ENCODE measurements at places on chromosomes 5 and 9.

GRCh38 chr5:129977810-129978209 lies 73.5 kb downstream of the CHSY3 start:
- no peak for DNase-seq

DNA sequence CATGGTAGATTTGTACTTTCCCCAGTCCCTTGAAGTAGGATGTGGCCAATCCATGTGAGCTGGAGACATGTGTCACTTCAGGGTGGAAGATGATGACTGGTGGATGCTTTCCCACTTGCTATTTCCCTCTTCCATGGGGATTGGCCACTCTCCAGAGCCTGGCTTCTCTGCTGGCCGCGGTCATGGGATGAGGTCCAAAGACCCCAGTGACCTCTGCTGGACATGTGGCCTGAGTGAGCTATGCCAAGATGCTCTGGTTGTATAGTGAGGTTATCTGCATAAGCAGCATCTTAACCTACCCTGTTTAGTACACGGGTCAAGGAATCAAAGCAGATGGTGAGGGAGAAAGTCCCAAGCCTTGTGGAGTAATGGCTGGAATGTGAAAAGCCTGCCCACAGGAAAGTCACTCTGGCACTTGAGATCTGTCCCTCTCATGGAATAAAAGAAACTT lies 47.1 kb downstream of the SH3PXD2B start:
- DNase-seq = peak; percentile 60

GRCh38 chr9:127523312-127523851 lies 72.1 kb downstream of the LRSAM1 start:
- peak; percentile 59 for DNase-seq

GRCh38 chr5:129591508-129592160 lies 131.5 kb downstream of the ADAMTS19 start:
- DNase-seq = no peak

DNA sequence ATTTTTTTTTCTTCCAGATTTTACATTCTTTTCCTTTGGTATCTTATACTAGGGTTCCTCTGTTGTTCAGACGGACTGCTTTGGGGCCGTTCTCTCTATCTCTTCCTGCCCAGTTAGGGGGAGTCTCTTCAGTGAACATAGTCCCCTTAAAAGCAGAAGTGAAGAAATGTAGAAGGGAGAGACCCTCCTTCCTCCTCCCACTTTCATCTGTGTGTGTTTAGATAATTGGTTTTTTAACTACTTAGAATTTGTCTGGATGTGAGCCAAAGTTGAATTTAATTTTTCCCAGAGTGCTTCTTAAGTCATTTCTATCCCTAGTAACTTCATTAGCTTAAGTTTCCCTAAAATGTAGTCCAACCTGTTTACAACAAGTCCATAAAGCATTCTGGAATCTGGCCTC lies 167.5 kb downstream of the HACD4 start:
- DNase-seq = no peak

- DNase-seq = no peak
Observed at GRCh38 chr5:132013006-132013689, 1.7 kb upstream of the ACSL6 start.

GRCh38 chr9:71004196-71004595 lies 117.2 kb downstream of the TRPM3 start:
- no peak for DNase-seq

GRCh38 chr9:93092251-93092991 lies 3.6 kb upstream of the CARD19 start:
- DNase-seq = no peak

DNA sequence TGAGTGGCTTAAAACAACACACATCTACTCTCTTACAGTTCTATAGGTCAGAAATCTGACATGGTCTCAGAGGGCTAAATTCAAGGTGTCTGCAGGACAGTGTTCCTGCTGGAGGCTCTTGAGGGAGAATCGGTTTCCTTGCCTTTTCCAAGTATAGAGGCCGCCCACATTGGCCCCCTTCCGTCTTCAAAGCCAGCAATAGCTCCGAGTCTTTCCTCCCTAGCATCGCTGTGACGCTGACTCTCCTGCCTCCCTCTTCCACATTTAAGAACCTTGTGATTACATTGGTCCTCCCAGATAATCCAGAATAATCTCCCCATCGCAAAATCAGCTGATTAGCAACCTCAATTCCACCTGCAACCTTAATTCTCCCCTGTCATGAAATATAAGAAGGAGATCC lies 81.3 kb upstream of the IER5L start:
- DNase-seq = no peak

DNA sequence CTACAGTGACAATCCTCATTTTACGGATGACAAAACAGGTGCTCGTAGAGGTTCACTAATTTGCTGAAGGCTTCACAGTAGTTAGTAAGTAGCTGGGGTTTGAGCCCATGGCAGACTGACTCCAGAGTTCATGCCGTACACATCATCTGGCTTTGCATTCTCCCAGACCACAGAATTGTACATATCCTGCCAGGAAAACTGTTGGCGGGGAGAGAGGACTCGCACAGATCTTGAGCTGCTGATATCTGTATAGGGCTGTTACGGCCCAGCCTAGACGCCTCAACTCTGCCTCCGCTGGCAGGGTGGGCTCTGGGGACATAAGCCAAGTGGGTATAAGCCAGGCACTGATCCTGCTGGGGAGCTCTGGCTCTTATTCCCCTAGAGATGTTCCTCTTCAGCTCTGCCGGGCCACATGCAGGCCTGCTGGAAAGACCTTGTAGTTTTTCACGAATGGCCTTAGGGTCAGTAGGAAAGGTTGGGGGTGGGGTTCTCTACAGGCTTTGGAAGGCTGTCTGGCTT lies 16.3 kb downstream of the LARP1 start:
- peak; percentile 92 for DNase-seq

DNA sequence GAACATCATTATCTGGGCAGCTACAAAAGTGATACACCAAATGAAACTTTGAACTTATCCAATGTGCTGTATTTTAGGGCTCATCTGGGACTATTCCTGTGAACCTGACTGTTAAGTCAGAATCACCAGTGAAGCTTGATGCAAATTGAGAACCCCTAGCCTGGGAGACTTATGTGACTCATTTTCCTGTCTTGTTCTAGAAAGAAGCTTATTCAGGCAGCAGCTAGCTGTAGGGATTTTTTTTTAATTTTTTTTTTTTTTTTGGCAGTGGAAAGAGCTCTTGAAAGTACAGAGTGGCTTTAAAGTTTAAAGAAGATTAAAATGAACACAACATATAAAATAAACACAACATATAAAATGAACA lies 81.1 kb upstream of the TNFAIP8 start:
- peak; percentile 77 for DNase-seq

- DNase-seq = no peak
Observed at GRCh38 chr5:39270225-39270848, 51.0 kb upstream of the FYB1 start.

DNA sequence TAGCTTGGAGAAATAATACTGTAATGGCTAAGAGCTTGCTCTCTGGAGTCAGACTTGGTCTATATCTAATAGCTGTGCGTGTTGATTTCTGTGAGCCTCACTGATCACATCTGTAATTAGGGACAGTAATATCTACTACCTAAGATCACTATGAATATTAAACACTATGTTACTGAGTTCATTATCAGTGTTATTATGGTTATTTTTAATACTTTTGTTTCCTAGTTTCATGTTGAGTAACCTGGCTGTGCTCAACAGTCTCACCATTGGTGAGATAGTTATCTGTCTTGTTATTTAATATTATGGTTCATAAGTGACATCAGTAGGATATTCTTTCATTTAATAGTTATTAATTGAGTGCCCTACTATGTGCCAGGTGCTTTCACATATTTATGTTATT lies 22.4 kb upstream of the CAVIN4 start:
- no peak for DNase-seq

- no peak for DNase-seq
Observed at GRCh38 chr5:149901511-149901910, 43.1 kb downstream of the PDE6A start.

DNA sequence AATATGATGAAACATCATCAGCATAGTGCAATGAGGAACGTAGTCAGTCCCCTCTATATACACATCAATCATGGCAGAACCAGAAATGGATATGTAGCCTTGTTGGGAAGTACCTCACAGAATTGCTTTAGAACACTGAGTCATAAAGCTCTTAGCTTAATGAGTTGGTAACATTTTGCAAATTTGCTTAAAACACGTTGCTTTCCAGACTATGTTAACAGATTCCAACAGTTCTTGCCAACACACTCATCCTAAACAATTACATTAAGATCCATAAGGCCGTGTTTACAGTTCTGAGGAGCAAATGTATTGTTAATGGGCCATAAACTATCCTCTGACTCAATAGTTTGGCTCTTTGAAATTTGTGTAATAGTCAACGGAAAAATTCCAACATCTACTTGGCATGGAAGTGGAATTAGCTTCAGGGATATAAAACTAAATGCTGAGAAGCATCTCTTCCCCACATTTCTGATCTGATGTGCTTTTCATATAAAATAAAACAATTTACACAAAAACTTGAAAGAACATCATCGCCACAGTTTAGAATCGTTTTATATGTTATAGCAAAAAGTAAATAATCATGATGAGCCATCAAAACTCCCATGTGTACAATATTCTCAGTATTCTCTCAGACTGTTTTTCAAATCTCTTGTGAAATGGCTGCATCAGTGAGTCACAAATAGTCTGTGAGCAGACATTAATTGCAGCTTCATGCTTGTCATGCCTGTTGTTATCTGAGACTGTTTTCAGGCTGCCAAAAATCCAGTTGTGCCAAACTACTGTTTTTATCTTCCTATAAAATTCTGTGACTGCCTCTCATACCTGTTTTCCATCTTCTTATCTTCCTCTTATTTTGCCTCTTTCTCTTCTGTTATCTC lies 291.9 kb downstream of the COX7C start:
- peak; percentile 51 for DNase-seq

DNA sequence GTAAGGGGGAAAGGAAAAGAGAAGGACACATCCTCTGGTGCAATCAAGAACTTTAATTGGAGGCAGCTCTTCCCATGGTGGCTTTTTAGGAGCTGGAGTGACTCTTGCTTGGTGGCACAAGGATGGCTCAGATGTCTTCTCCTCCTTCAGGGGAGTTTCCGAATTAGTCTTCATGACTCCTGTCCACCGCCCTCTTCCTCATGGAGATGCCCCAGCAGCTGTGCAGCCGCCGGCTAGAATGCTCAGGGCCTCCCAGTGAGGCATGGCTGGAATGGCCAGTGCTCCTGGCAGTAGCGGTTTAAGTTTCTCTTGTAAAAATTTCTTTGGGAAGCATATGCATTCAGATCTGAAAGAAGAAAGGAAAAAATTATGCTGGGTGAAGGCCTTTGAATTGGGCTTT lies 8.8 kb upstream of the TEX53 start:
- DNase-seq = no peak

GRCh38 chr5:76715486-76715735 lies 515 bp upstream of the F2R start:
- DNase-seq = no peak

GRCh38 chr5:68049053-68049713 lies 166.4 kb upstream of the PIK3R1 start:
- no peak for DNase-seq

- peak; percentile 7 for DNase-seq
Observed at GRCh38 chr9:77290373-77290772, 113.0 kb downstream of the VPS13A start.

- peak; percentile 74 for DNase-seq
Observed at GRCh38 chr5:154197801-154198491, 7.4 kb downstream of the GALNT10 start.

- no peak for DNase-seq
Observed at GRCh38 chr5:150836064-150836463, 10.3 kb upstream of the IRGM start.

- DNase-seq = no peak
Observed at GRCh38 chr5:150461231-150461630, 11.7 kb upstream of the RPS14 start.

GRCh38 chr9:117747386-117747970 lies 43.3 kb downstream of the TLR4 start:
- no peak for DNase-seq

DNA sequence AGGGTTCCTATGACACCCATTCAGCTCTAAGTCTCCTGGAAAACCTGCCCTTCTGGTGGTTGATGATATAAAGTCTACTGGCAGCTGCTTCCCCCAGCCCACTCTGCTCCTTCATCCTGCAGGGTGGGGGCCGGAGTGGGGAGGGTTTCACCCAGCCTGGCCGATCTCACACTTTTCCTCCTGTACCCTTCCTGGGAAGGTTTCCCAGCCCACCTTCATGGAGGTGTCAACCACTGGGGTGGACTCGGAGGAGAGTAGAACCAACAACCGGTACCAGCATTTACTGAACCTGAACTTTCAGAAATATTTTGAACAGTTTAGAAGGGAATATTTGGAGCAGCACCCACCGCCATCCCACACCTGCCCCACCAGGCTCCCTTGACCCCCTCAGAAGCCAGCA lies 30.4 kb downstream of the ROR2 start:
- DNase-seq = no peak

DNA sequence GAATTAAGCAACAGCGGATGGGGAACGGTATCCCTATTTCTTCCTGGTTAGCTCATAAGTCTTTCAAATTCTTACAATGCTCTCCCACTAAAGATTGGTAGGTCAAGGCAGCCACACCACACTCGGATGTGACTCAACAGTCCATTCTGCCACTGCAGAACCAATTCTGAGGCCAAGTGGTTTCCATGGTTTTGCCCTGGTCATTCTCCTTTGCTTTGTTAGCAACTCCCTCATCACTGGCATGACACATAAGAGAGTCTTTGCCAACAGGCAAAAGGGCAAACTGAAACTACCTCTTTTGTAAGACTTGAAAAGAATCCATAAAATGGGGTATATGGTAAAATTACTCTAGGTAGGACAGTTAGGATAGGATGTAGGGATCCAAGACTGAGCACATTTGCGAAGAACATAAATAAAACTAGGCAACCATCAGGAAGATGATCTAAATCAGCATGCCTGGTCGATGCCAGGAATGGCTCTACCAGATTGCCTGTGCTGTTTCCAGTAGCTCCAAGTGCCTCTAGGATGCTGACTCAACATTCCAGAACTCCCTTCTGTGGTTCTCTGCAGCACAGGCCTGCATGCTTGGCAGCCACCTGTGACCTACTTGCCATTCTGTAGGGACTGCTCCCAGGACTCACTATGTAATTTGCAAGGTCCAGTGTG lies 105.4 kb downstream of the DCP2 start:
- DNase-seq = peak; percentile 94

Measured in fibroblast of the aortic adventitia (primary cell).